ENCODE measurements at places on chromosomes 3 and 15. TPM values are rescaled to one million over a fixed set of nuclear protein-coding genes. Genes with fewer than 3 reads are reported as not detected.

DNA sequence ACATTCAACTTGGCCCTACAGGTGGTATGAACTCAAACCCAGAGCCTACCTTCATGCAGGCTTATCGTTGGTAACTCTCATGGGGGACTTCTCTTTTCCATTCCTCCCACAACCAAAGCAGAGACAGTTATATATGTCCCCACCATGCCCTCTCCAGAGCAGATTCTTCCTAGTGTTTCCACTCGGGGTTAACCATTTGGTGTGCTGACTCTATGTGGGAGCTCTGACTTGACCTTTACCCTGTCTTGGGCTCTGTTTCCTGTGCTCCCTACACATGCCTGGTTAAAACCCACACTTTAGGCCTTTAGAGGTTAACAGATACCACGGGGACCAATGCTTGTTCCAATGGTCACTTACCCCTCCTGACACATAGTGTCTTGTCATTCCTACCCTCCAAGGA lies 80.7 kb downstream of the FSIP1 start:
- H3K4me1 ChIP-seq = no peaks in the 10 kb centered on the region
- H3K4me3 ChIP-seq = no peak overlapping the region
- no peaks in the 10 kb centered on the region for H3K27me3 ChIP-seq
- no peaks in the 10 kb centered on the region for H3K36me3 ChIP-seq
- no peak for DNase-seq

- no peaks in the 10 kb centered on the region for H3K36me3 ChIP-seq
- H3K4me3 ChIP-seq = no peak overlapping the region
- no peak overlapping the region for H3K27ac ChIP-seq
Observed at GRCh38 chr3:126936853-126937425, 46.0 kb upstream of the PLXNA1 start.

DNA sequence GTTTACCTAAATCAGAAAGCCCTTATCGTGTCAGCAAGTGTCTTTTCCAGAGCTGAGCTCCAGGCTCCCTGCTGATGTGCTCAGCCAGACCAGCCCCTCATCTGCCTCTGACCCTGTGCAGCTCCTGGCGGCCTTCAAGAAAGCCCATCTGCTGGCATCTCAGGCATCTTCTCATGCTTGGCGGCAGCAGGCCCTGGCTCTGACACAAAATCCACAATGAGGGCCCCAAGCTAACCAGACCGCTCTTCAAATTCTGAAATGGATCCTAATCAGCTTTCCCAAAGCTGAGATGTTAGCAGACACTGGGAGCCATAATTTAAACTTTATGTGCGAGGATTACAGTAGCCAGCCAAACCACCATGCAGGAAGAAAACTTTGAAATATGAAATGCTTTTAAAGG lies 50.8 kb upstream of the CTDSPL start:
- no peaks in the 10 kb centered on the region for H3K27me3 ChIP-seq
- peaks cover 40% of the 10 kb centered on the region for H3K4me1 ChIP-seq
- H3K4me3 ChIP-seq = no peak overlapping the region
- no peak for DNase-seq
- no peaks in the 10 kb centered on the region for H3K36me3 ChIP-seq

DNA sequence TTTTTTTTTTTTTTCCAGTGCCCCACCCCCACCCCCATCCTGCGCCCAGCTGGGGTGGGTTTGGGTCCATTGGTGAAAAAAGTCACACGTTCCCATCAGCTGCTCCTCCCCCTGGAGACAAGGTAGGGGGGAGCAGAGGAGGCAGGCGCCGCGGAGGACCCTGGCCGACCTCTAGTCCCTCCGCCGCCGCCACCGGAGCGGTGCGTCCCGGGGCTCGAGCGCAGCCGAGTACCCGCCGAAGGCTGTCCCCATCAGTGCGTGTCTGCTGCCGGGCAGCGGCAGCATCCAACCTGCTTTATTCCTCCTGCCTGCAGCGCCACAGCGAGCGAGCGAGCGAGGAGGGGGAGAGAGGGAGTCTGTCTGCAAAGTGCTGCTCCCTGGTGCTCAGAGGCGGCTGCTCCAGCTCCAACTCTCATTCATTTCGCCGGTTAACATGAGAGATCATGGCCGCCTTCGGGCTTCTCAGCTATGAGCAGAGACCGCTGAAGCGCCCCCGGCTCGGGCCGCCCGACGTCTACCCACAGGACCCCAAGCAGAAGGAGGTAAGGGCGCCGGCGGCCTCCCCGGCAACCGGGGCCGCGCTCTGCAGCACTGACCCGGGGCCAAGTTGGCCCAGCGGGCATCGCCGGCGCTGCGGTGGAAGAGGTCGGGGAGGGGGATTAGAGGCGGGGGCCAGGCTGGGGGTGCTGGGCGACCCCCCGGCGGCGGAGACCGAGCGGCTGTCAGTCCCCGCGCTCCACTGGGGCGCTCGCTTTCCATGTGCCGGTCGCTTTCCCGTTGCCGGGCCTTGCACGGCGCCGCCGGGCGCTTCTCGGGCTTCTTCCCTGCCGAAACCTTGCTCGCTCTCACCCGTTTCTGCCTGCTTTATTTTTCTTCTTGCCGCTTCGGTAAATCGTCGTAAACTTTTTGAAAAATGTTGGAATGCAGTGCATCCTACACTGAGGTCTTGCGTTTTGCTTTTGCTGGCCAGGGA lies 1.3 kb downstream of the MED12L start:
- no peaks in the 10 kb centered on the region for H3K36me3 ChIP-seq
- peak overlapping the region; percentile 11 for H3K27ac ChIP-seq
- H3K27me3 ChIP-seq = no peaks in the 10 kb centered on the region
- peak overlapping the region; percentile 93 for H3K4me3 ChIP-seq
- no peaks in the 10 kb centered on the region for H3K4me1 ChIP-seq

GRCh38 chr3:12952343-12953200 lies 111.2 kb upstream of the RPL32 start:
- peaks cover 99% of the 10 kb centered on the region for H3K4me1 ChIP-seq
- peak overlapping the region; percentile 91 for H3K27ac ChIP-seq
- no peaks in the 10 kb centered on the region for H3K27me3 ChIP-seq
- H3K36me3 ChIP-seq = no peaks in the 10 kb centered on the region
- no peak for DNase-seq

DNA sequence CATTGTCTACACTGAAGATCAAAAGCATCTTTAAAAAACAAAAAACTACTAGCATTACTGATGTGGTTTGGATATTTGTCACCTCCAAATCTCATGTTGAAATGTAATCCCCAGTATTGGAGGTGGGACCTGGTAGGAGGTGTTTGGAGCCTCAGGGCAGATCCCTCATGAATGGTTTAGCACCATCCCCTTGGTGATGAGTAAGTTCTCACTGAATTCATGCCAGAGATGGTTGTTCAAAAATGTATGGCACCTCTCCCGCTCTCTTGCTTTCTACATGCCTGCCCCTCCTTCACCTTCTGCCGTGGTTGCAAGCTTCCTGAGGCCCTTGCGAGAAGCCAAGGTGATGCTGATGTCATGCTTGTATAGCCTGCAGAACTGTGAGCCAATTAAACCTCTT lies 136.6 kb upstream of the FHIT start:
- H3K4me3 ChIP-seq = no peak overlapping the region
- H3K27ac ChIP-seq = no peak overlapping the region
- H3K27me3 ChIP-seq = no peaks in the 10 kb centered on the region
- no peaks in the 10 kb centered on the region for H3K4me1 ChIP-seq
- H3K36me3 ChIP-seq = no peaks in the 10 kb centered on the region

DNA sequence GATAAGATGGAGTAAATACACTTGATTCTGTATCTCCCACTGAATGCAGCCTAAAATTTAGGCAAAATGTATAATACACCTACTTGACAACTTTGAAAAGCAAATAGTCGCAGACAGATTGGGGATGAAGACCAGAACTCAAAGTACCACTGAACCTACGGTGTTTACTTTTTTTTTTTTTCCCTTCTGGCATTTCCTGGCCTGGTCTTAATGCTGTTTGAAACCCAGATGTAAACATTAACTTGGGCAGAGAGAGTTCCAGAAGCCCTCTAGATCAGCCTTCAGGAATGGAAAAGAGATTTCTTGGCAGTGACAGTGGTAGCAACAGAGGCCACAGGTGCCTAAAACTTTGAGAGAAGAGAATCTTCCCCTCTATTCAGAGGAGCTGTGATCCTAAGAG lies 27.8 kb downstream of the ALPK3 start:
- no peak overlapping the region for H3K4me3 ChIP-seq
- no peaks in the 10 kb centered on the region for H3K36me3 ChIP-seq

DNA sequence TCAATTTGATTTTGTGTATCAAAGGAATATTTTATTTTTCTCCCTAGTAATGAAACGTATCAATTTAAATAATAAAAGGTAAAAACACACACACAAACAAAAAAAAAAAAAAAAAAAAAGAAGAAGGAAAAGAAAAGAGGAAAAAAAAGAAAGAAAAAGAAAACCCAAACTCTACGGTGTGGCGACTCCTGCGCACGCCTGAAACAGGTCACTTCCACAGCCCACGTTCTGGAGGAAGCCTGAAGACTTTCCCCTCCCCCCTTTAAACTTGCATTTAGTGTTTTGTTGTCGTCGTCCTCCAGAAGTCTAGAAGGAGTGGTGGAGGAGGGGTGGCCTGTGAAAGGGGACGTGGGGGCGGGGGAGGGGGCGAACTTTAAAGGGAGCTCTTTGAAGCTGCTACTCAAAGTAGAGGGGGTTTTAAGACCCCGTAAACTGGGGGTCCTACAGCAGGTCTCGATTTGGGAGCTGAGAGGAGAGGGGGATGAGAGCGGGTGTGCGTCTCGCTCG lies 2.3 kb upstream of the TLE3 start:
- H3K4me3 ChIP-seq = peak overlapping the region; percentile 62
- no peaks in the 10 kb centered on the region for H3K36me3 ChIP-seq
- H3K4me1 ChIP-seq = peaks cover 35% of the 10 kb centered on the region
- no peak overlapping the region for H3K27ac ChIP-seq
- no peaks in the 10 kb centered on the region for H3K27me3 ChIP-seq
- no peak for DNase-seq

- no peak overlapping the region for H3K4me3 ChIP-seq
- H3K27ac ChIP-seq = no peak overlapping the region
- DNase-seq = no peak
- no peaks in the 10 kb centered on the region for H3K4me1 ChIP-seq
Observed at GRCh38 chr15:77825546-77825945, 192.8 kb upstream of the LINGO1 start.

DNA sequence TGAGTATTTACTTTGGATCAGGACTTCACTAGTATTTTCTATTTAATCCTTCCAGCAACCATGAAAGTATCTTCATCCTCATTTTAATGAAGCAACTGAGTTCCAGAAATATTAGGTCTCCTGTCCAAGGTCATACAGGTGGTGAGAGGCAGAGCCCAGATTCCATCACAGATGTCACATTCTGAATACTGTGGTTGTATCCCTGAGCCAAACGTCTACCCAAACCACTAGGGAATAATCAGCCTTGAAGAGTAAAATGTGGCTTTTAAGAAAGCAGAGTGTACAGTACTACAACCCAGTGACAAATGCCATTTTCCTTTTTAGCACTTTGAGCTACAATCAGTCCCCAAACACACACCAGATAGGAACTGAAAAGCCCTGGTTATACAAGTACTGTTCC lies 93.3 kb upstream of the TRIM42 start:
- H3K4me1 ChIP-seq = no peaks in the 10 kb centered on the region
- H3K27me3 ChIP-seq = no peaks in the 10 kb centered on the region
- no peak overlapping the region for H3K27ac ChIP-seq

DNA sequence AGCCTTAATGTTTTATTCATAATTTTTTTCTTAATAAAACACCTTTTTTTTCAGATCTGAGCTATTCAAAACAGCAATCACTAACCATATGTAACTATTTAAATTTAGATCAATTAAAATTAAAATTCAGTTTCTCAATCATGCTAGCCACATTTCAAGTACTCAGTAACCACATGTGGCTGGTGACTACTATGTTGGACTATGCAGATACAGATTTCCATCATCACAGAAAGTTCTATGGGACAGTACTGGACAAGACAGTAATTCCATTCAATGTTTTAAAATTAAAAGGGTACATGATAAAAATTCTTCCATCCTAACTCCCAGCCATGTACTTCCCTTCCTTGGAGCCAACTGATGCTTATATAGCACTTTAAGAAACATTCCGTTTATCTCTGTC lies 119.3 kb downstream of the GLDN start:
- DNase-seq = no peak
- peaks cover 2% of the 10 kb centered on the region for H3K36me3 ChIP-seq
- no peak overlapping the region for H3K27ac ChIP-seq
- no peaks in the 10 kb centered on the region for H3K4me1 ChIP-seq

DNA sequence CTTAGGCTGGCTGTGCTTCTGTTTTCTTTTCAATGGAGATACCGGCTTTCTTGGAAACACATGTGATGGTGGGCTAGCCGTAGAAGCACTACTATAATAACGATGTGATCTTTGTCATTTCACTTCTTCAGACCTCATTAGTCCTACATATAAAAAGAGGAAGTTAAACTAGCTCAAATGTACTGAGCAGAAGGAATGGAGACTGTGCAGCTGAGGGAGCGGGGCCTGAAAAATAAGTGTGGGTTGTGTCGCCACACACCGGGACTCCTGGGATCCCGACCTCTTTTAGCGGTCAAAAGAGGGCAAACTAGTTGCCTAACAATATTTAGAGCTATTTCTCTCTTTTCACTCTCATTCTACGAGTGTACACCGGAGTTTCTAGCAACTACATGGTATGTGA lies 1.0 kb upstream of the RNF7 start:
- peaks cover 31% of the 10 kb centered on the region for H3K4me1 ChIP-seq
- H3K4me3 ChIP-seq = no peak overlapping the region
- no peaks in the 10 kb centered on the region for H3K36me3 ChIP-seq

DNA sequence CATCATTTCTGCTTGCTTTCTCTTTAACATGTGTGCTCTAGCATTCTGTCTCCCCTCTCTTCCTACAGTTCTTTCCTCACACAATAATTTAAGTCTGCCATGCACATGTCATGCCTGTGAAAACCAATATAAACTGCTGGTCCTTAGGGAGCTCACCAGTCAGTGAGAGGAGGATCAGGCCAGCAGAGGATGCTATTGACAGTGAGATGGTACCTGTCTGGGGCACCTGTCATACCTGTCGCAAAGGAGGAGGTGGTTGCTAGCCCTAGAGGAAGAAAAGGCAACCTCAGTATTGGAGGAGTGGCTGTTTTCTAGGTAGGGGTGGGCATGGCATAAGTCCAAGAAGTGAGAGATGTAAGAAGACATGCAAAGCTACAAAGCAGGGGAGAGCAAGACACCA lies 194.6 kb downstream of the GABRG3 start:
- H3K4me1 ChIP-seq = no peaks in the 10 kb centered on the region
- no peak for DNase-seq
- no peaks in the 10 kb centered on the region for H3K27me3 ChIP-seq
- no peaks in the 10 kb centered on the region for H3K36me3 ChIP-seq
- H3K4me3 ChIP-seq = no peak overlapping the region

DNA sequence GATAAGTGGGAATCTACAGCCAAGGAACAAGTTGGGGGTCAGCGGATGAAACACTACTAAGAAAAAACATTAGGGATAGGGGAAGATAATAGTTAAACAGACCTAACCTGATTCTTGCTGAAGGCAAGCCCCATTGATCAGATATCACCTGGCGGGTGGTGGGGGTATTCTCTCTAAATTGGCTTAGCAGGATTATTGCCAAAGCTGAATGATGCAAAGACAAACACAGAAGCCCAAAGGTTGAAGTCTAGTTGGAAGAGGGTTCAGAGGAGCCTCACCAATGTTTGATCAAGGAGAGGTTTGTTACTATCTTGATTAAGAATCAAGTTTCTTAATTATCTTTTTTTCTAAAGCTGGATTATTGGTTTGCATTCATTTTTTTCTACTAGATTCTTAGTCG lies 371.9 kb upstream of the CNTN4 start:
- DNase-seq = no peak
- H3K36me3 ChIP-seq = no peaks in the 10 kb centered on the region
- no peaks in the 10 kb centered on the region for H3K4me1 ChIP-seq

DPH3 gene
- total RNA-seq = 29.3 TPM

CCR5 gene
- total RNA-seq = 0.95 TPM

TRPM1 gene
- total RNA-seq = not detected

EPHA6 gene
- 0.71 TPM for total RNA-seq

KBTBD12 gene
- total RNA-seq = 14.5 TPM

PLSCR2 gene
- total RNA-seq = 2.9 TPM

BSN gene
- 0.27 TPM for total RNA-seq
